ENCODE measurements at places on chromosomes 4 and X.

DNA sequence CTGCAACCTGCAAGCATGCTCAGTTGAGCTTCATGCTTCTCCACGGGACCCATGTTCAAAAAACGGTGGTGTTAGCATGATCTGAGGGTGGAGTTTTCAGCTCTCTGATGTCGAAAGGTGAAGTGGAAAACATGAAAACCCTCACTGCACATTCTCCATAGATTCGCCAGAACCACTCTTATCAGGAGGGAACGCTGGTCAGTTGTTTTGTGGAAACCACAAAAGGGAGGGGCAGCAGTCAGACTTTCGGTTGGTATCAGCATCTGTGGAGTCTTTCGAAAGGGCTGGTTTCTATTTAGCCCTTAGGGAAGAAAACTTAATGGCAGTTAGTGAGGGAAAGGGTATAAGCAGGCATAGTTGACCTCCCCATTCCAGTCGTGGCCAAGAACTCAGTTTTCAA, 12.6 kb downstream of the PPA2 start:
- no peaks in the 10 kb centered on the region for H3K36me3 ChIP-seq
- H3K27me3 ChIP-seq = no peaks in the 10 kb centered on the region
- no peak for DNase-seq
- peaks cover 8% of the 10 kb centered on the region for H3K4me1 ChIP-seq
- H3K27ac ChIP-seq = no peak overlapping the region

DNA sequence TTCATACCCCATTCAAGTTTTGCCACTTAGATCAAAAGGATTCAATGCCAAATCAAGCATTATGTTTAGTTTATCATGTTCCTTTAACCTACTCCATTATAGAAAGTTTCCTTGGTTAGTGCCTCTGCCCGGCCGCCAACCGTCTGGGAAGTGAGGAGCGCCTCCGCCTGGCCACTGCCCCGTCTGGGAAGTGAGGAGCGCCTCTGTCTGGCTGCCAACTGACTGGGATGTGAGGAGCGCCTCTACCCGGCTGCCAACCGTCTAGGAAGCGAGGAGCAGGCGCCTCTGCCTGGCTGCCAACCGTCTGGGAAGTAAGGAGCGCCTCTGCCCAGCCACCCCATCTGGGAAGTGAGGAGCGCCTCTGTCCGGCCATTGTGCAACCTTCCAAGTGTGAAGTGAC, 36.3 kb upstream of the PDGFRA start:
- H3K27ac ChIP-seq = no peak overlapping the region
- H3K4me3 ChIP-seq = no peak overlapping the region
- H3K4me1 ChIP-seq = no peaks in the 10 kb centered on the region
- H3K27me3 ChIP-seq = no peaks in the 10 kb centered on the region

- H3K36me3 ChIP-seq = no peaks in the 10 kb centered on the region
- H3K27me3 ChIP-seq = no peaks in the 10 kb centered on the region
- H3K4me1 ChIP-seq = no peaks in the 10 kb centered on the region
- no peak overlapping the region for H3K4me3 ChIP-seq
- no peak for DNase-seq
- H3K27ac ChIP-seq = no peak overlapping the region
These were observed 91.8 kb downstream of the MAB21L2 start for GRCh38 chr4:150673793-150674192.

DNA sequence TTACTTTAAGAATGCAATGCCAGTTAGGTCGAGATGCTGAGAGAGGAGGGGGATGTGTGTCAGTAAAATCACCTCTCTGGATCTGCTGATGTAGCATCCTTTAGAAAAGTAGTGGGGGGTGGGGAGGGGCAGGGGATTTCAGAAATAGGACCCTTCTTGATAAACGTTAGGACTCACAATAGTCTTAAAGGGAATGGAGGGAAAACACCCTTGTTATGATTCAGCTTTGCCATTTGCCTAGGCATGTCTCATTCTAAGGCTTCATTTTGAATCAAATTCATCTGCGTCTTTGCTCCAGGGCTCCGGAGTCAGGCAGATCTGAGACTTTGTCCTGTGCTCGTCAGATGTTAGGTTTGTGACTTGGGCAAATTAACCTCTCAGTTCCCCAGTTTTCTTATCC, 879 bp downstream of the SH2D1A start:
- no peak for DNase-seq
- H3K36me3 ChIP-seq = no peaks in the 10 kb centered on the region
- H3K4me1 ChIP-seq = no peaks in the 10 kb centered on the region
- H3K4me3 ChIP-seq = no peak overlapping the region

DNA sequence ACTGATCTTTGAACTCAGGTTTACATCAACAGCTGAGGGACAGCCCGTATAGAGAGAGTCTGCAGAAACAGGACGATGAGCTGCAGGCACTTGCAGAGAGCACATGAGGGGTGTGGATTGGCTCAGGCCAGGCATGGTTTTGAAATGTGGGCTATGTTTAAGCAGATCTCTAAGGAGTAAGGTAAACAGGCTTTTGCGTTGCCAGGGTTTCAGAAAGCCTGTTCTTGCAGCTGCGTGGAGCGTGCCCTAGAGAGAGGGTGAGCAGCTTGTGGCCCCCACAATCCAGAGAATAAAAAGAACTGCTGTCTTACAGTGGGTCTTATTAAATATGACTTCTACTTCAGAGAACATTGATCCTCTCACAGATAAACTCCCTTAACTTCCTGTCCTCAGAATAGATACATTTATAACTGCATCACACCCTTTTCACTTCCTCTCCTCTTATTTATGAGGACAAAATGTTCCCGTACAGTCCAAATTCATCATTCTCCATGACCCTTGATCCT, 64.1 kb downstream of the TMA16 start:
- no peak overlapping the region for H3K27ac ChIP-seq
- DNase-seq = no peak
- no peaks in the 10 kb centered on the region for H3K4me1 ChIP-seq
- no peaks in the 10 kb centered on the region for H3K36me3 ChIP-seq
- no peaks in the 10 kb centered on the region for H3K27me3 ChIP-seq
- no peak overlapping the region for H3K4me3 ChIP-seq

- no peak overlapping the region for H3K4me3 ChIP-seq
- no peaks in the 10 kb centered on the region for H3K4me1 ChIP-seq
- H3K27ac ChIP-seq = no peak overlapping the region
- H3K36me3 ChIP-seq = no peaks in the 10 kb centered on the region
- DNase-seq = no peak
These were observed 22.3 kb downstream of the HAND2 start for GRCh38 chr4:173507471-173508385.

- no peak overlapping the region for H3K4me3 ChIP-seq
- no peaks in the 10 kb centered on the region for H3K36me3 ChIP-seq
- H3K4me1 ChIP-seq = peaks cover 7% of the 10 kb centered on the region
- no peak overlapping the region for H3K27ac ChIP-seq
These were observed 11.9 kb upstream of the CCNQ start for GRCh38 chrX:153610836-153611213.

DNA sequence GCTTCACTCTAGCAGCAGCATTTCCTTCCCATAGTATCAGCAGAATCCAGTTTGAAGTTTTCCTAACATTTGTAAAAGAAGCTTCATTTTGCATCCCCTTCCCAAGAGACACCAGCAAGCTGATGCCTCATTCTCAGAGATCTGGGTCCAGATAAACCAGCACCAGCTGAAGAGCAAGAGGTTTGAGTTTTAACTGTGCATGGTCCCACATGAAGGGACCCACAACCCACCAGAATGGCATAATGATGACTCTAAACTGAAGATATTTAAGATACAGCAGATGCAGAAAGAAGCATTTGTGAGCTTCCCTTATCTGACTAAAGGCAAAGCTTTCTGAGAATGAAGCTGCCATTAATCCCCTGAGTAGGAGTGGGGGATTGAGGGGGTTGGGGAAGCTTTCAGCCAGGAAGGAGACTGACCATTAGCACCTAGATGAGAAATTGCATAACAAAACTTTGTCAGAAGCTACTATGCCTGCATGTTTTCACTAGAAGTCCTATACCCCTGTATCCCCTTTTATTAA, 18.6 kb downstream of the NUDT6 start:
- no peak overlapping the region for H3K4me3 ChIP-seq
- no peaks in the 10 kb centered on the region for H3K27me3 ChIP-seq
- H3K36me3 ChIP-seq = no peaks in the 10 kb centered on the region
- H3K4me1 ChIP-seq = peaks cover 16% of the 10 kb centered on the region
- no peak for DNase-seq
- H3K27ac ChIP-seq = no peak overlapping the region

- no peaks in the 10 kb centered on the region for H3K4me1 ChIP-seq
- no peaks in the 10 kb centered on the region for H3K27me3 ChIP-seq
- H3K36me3 ChIP-seq = no peaks in the 10 kb centered on the region
These were observed 237.1 kb upstream of the TLL1 start for GRCh38 chr4:165635951-165636350.

- no peak overlapping the region for H3K27ac ChIP-seq
- no peaks in the 10 kb centered on the region for H3K27me3 ChIP-seq
- no peak for DNase-seq
- no peaks in the 10 kb centered on the region for H3K4me1 ChIP-seq
- H3K4me3 ChIP-seq = no peak overlapping the region
These were observed 111.6 kb downstream of the APOOL start for GRCh38 chrX:85115252-85115651.

GRCh38 chr4:3407930-3408792, 33.6 kb upstream of the HGFAC start:
- no peaks in the 10 kb centered on the region for H3K36me3 ChIP-seq
- H3K27me3 ChIP-seq = no peaks in the 10 kb centered on the region
- H3K4me1 ChIP-seq = peaks cover 8% of the 10 kb centered on the region
- H3K27ac ChIP-seq = no peak overlapping the region
- DNase-seq = no peak

DNA sequence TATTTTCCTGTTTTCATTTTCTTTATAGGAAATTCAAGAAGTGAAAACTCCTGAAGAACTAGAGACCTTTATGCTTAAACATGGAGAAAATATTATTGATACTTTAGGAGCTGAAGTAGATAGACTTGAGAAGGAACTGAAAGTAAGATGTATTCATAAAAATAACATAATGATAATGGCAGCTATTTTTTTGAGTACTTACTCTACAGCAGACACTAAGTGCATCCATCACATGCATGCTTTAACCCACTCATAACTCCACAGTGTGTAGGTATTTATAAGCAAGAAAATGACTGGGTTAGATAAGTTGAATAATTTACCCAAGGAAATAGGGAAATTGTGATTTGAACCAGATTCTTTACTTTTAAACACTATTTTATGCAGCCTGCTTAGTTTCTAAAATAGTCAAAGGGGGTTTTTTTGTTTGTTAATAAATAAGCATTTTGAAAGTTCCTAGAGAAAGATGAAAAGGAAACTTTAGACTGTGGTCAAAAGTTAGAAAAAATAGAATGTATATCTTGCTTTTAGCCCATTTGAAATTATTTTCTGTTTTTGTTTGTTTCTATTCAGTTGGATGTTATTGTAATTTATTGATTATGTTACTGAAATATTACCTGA, 74.2 kb downstream of the BEND4 start:
- no peaks in the 10 kb centered on the region for H3K36me3 ChIP-seq
- no peaks in the 10 kb centered on the region for H3K27me3 ChIP-seq
- no peaks in the 10 kb centered on the region for H3K4me1 ChIP-seq
